ENCODE measurements at places on chromosomes 6 and 20.

DNA sequence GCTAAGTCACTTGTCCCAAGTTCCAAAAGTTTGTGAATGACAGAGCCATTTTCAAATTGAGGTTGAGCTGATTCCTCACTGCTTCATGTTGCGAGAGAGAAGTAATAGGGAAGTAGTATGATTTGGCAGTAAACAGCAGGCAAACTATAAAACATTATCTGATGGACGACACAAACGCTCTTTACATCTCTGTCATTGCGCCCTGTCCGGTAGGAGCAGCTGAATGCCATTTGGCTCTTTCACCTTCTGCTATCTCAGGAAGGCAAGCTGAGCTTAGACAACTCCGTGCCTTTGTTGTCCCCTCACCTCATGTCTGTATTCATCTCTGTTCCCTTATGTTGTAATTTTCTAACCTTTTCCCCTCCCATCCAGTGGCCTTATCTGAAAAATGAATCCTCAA is 440.7 kb upstream of the FLRT3 start:
- no peak for DNase-seq

DNA sequence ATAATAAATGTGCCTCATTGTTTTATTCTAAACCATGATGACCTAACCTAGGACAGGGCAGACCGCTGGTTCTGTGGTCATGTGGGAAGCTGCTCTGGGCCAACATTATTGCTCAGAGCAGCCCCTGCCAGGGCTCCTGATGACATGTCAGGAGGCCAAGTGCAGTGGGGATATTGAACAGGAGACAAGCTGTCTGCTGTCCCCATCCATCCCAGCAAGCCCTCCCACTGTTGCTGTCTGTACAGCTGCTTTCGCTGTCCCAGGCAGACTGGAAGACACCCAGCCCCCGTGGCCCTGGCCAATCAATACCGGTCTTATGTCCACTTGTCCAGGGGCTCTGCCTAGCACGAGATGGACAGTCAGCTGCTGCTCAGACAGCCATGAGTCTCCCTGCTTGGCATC is 43.2 kb upstream of the FNDC1 start:
- DNase-seq: no peak

- DNase-seq: no peak
Measured at GRCh38 chr20:48278961-48279481, 493.7 kb upstream of the SULF2 start.

GRCh38 chr6:106743612-106744011 is 114.2 kb downstream of the QRSL1 start:
- no peak for DNase-seq

GRCh38 chr6:119079283-119079809 is 882 bp upstream of the FAM184A start:
- no peak for DNase-seq

- DNase-seq: no peak
Measured at GRCh38 chr6:87710090-87710489, 8.1 kb upstream of the AKIRIN2 start.

DNA sequence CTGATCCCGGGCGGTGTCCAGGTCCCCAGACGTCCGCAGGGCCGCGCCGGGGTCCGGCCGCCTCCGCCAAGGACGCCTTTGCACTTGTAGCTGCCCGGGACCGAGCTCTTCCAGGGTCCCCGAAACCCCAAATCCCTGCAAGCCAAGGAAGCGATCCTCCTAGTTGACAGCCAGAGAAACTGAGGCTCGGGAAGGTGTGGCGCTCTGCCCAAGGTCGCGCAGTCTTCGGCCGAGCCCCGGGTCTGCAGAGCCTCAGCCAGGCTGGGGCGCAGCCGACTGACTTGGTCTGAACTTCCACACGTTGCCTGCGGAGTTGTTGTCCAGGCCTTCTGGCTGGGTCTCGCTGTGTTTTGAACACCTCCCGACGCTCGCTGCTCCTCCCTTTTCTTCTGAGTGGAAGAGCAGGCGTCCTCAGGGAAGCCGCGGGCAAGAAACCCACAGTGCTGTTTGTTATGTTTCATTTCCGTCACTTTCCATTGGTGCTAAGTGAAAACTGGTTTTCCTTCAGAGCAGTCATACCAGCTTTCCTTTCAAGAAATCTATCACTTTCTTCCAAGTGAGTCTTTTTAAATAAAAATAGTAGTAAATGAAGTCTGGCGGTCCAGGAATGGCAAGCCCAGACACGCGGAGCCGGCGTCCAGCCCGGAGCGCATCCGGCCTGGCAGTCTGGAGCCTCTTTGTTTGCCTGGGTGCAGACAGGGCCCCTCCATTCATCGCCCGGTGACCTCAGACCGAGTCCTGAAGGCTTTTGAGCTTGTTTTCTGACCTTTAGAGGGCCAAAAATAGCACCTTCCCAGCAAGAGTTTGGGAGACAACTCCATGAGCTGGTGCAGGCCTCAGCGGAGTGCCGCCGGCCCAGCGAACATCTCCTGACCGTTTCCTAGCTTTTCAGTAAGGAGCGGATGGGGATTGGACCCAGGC is 698 bp downstream of the FAM210B start:
- no peak for DNase-seq

DNA sequence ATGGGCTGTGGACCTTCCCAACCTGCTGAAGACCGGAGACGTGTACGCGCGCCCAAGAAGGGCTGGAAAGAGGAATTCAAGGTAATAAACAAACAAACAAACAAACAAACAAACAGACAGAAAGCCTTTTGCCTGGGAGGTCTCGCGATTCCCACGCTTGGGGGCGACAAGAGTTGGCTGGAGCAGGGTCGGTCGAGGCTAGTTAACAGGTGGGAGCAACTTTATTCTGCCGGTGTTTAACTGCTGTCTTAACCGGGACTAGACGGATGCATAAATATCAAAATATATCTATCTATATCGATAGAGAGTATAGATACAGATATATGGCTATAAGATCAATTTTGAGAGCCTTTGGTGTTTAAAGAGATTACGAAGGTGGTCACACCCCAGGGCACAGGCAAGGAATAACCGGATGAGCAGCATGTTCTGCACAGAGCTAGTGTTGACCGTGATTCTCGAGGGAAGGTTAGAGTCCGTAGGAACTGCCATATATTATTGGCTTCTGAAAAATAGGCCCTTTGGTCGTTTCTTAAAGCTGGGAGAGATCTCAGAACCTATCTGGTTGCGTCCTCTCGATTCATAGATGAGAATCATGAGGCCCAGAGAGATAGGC is 514 bp downstream of the STMND1 start:
- DNase-seq: no peak

DNA sequence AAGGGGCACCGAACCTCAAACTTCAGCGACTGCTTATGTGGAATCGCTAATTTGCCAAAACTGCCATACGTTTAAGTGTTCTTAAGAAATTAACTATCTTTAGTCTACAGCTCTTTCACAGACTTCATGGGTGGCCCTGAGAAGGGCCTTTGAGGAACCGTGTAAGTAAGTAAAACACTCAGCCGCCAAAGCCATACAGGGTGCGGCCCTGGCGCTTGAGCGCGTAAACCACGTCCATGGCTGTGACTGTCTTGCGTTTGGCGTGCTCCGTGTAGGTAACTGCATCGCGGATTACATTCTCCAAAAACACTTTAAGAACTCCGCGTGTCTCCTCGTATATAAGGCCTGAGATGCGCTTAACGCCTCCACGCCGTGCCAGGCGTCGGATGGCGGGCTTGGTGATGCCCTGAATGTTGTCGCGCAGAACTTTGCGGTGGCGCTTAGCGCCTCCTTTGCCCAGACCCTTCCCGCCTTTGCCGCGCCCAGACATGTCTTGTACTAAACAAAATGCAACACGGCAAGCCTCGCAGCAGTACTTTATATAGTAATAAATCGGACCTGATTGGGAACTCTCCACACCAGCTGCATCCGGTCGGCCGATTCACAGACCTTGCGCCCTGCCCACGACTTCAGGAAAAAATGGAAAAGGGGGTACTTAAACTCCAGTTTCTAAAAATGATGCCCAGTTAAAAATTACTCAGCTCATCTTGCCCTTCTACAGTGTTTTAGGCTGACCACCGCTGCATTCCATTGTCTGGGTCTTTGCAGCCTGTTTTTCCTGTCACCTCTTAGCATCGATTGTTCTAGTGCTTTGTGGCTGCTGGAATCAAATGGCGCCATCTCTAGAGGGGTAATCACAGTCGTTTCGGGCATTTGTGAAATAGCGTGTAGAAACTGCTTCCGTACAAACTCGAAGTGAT is 38.9 kb downstream of the OR2B2 start:
- peak; percentile 87 for DNase-seq

- DNase-seq: no peak
Measured at GRCh38 chr6:142011156-142011555, 121.6 kb upstream of the GJE1 start.

DNA sequence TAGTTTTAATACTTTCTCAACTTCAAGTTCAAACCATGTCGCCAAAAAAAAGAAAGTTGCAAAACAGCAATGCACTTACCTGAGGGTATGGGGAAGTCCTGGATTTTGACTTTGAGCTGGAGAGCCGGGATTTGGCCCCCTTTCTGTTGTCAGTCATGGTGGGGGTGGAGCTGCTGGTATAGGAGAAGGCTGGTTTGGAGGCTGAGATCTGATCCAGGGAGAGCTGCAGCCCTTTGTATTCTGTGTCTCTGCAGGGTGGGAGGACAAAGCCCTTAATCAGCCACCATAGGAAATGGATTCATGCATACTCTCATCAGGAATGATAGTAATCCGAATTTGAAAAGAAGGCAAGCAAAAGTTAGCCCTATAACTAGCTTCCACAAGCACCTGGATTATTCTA is 44.0 kb downstream of the SIM1 start:
- no peak for DNase-seq

- DNase-seq: peak; percentile 17
Measured at GRCh38 chr6:43723737-43724295, 36.2 kb upstream of the MRPS18A start.

- no peak for DNase-seq
Measured at GRCh38 chr6:86581833-86582232, 355.5 kb upstream of the HTR1E start.

DNA sequence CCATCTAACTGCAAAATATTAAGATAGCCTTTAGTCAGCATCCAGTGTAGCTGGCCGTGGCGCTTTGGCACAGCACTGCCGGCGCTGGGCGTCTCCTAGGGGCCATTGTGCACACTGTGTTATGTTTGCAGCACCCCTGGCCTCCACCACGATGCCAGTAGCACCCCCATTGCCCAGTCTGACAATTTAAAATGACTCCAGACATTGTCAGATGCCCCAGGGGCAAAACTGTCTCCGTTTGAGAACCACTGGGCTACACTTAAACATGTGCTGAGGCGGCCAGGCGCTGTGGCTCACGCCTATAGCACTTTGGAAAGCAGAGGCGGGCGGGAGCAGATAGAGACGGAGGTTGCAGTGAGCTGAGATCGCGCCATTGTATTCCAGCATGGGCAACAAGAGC is 6.0 kb upstream of the MTG2 start:
- DNase-seq: no peak

- DNase-seq: no peak
Measured at GRCh38 chr6:135743476-135743875, 108.0 kb upstream of the PDE7B start.

- DNase-seq: no peak
Measured at GRCh38 chr6:121522265-121522664, 86.8 kb downstream of the GJA1 start.

- DNase-seq: no peak
Measured at GRCh38 chr6:45576648-45577624, 199.2 kb upstream of the SUPT3H start.

DNA sequence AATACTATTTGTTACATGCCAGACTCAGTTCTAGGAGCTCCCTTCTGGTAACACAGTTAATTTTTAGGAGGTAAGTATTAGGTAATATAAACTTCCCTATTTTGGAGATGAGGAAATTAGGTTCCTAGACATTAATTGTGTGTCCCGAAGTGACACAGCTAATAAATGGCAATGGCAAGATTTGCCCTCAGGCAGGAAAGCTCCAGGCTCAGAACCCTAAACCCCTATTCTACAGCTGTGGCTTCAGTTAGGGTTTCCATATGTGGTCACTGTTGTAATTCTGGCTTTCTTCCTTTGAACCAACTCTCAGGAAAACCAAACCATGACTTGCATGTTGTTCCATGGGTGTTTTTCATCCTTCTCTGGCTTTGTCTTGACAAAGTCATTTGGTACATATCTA is 188.2 kb downstream of the PLCB1 start:
- DNase-seq: no peak

DNA sequence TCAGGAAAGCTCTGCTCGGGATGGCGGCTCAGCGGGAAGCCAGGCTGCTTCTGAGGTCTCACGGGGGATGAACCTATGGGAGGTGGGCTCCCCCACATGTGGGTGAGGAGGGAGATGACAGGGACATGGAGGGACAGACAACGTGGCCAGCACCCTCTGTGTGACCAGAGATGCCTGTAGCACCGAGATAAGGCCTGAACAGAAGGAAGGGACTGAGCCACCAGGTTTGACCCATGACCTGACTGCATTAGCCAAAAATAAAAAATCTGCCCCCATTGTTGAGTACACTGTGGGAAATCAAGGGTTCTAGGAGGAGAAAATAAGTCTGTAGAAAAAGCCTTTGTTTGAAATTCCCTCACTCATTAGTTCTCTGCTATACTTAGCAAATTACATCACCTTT is 105.7 kb downstream of the RNASET2 start:
- no peak for DNase-seq

GRCh38 chr20:50120935-50121693 is 8.2 kb upstream of the UBE2V1 start:
- peak; percentile 64 for DNase-seq

- no peak for DNase-seq
Measured at GRCh38 chr6:24761193-24761835, 13.4 kb upstream of the GMNN start.

- no peak for DNase-seq
Measured at GRCh38 chr6:132651062-132651461, 7.9 kb downstream of the TAAR1 start.

GRCh38 chr6:169296170-169296569 is 42.5 kb upstream of the THBS2 start:
- DNase-seq: no peak

- no peak for DNase-seq
Measured at GRCh38 chr6:125201961-125202729, 48.6 kb downstream of the TPD52L1 start.

DNA sequence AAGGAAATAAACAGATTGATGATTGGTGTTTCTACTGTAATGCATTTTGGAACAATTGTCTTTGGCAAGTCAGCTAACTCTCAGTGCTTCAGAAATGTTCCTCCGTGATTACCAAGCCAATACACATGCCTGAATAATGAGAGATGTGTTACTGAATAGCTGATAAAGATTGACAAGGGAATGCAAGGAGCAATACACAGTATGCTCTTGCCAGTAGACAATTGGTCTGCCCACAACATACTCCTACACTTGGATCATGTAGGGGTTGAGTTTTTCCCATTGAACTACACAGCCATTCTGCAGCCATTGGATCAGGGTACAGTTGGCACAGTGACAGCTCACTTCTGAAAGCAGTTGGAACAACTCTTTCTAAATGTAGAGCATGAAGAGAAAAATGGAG is 5.6 kb upstream of the GJB7 start:
- no peak for DNase-seq

- DNase-seq: no peak
Measured at GRCh38 chr6:75429061-75429703, 64.4 kb downstream of the FILIP1 start.

Data from NCI-H774 (cell line).